ENCODE measurements at places on chromosomes 12 and 14.

DNA sequence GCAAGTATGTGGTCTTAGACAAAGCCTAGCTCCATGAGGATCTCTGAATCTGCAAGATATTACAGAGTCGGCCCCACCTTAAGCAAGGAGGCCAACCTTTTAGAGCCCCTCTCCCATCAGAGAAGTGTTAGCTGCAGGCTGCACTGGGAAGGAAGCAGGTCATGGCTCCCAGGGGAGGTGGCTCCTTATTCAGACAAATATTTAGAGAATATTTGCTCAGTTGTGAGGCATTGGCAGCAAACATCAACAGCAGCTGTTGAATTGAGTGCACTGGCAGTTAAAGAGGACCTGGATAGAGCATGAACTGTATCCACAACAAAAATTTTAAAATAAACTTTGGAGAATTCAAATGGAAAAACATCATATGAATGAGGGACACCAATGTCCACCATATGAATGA is 44.7 kb downstream of the FSCB start:
- DNase-seq = no peak

- DNase-seq = no peak
Measured at GRCh38 chr12:104784592-104784991, 173.5 kb downstream of the SLC41A2 start.

DNA sequence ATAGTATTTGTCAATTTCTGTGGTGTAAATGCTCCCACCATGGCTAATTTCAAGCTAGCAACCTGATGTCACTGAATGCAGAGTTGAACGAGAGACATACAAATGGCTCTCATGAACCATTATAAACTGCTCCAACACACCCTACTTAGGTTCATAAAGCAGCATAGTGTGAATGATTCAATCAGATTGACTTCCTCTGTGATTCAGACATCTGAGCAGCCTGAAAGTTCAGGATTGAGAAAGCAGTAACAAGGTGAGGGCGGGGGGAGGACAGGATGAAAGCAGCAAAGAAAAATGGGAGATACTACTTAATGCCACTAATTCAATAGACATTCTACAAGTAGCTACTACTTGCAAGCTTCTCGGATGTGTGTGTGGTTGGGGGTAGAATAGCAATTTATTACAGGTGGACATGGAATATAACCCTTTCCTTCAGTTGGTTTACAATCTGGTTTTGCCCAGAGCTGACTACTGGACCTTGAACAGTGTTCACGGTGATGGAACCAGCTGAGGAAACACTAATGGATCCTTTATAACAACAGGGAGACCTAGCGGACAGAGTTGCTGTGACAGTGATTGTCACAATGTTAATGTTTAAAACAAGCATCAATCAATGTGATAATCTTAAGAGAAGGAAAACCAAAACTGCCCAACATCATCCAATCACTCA is 52.5 kb upstream of the PELI2 start:
- no peak for DNase-seq

GRCh38 chr12:132620113-132620898 is 1.7 kb downstream of the P2RX2 start:
- no peak for DNase-seq

DNA sequence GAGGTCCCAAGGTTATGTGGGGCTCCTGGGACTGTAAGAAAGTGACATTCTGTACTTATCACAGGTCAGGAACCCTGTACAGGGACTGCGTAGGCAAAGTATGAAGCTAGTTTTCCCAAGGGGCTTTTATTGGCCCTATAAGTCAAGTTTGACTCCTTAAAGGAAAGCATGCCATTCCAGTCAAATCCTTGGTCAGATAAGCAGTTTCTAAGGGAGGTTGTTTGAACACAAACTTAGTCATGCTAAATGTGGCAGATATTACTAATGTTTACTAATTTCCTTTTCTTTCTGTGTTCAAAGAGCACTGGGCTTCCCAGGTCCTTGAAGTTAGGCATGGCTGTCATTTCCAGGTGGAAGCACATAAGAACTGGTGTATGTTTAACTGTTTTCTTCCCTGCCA is 472.4 kb downstream of the ATP23 start:
- DNase-seq = no peak

DNA sequence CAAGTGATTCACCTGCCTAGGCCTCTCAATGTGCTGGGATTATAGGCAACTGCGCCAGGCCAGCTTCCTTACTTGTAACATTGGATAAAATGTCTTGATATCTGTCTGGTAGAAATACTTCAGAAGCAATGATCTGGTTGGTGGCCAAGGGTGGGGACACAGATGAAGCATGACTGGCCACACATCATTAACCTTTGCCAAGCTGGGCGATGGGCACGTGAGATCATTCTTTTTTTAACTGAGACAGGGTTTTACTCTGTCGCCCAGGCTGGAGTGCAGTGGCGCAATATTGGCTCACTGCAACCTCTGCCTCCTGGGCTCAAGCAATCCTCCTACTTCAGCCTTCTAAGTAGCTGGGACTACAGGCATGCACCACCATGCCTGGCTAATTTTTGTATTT is 31.1 kb downstream of the PLEKHH1 start:
- no peak for DNase-seq

GRCh38 chr14:23285530-23286019 is 357 bp downstream of the HOMEZ start:
- no peak for DNase-seq

DNA sequence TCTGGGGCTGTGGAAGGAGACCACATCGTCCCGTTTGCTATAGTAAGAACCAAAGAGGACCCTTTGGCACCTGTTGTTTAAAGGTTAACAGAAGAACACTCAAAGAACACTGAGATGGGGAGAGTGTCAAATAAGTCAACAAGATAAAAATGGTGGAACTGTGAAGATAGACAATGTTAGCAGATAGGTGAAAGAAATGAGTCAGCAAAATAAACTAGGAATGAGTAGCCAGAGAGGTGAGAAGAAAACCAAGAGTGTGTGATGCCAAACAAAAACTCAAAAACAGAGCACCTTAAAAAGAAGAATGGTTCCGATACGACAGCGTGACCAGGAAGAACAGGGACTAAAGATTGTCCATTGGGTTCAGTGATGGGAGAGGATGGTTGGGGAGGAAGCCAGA is 74.7 kb upstream of the PIWIL1 start:
- no peak for DNase-seq

DNA sequence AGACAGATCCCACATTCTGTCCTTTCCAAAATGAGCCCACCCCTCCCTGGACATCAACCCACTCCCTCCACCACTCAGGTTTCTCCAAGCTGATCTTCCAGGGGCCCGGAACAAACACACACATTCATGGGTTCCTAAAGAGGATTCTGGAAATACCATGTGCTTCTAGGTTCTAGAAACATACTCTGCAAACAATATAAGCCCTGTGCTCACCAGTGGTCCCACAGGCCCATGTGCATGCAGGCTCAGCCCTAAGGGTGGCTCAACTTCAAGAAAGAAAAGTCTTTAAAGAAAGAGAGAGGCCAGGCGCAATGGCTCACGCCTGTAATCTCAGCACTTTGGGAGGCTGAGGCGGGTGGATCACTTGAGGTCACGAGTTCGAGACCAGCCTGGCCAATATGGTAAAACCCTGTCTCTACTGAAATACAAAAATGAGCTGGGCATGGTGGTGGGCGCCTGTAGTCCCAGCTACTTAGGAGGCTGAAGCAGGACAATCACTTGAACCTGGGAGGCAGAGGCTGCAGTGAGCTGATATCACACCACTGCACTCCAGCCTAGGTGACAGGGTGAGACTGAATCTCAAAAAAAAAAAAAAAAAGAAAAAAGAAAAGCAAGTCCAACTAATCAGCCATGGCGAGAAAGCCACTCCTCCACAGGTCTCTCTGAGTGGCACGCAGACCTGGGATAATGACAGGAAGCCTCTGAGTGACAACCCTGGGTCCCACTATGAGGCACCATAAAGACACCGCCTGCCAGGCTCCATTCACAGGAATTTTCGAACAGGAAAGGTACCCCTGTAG is 59.5 kb upstream of the PNMA1 start:
- no peak for DNase-seq

DNA sequence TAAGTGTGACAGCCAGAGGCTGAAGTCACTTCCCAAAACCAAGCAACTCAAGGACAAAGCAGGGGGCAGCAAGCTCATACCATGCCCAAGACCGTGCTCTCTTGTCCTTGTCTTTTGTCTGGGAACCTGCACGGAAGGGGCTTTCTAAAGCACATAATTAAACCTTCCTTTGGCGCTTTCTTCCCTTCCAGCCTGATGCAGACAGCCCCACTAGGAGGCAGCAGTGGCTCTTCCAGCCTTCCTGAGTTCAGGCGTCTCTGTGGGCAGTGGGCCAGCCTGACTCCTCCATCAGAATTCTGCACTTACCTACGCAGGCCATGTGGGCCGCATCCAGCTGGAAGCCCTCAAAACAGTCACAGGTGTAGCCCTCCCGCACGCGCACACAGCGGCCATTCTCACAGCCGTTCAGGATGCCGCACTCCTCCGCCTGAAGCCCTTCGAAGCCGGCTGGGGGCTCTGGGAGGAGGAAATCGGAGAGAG is 7.6 kb downstream of the ISCA2 start:
- DNase-seq = no peak

GRCh38 chr12:116213014-116213413 is 64.5 kb downstream of the MED13L start:
- DNase-seq = no peak

GRCh38 chr12:112458330-112458729 is 39.6 kb downstream of the PTPN11 start:
- DNase-seq = no peak

- no peak for DNase-seq
Measured at GRCh38 chr12:100851637-100852036, 57.1 kb downstream of the ANO4 start.

GRCh38 chr14:50312734-50313054 is 570 bp downstream of the DMAC2L start:
- DNase-seq = no peak

DNA sequence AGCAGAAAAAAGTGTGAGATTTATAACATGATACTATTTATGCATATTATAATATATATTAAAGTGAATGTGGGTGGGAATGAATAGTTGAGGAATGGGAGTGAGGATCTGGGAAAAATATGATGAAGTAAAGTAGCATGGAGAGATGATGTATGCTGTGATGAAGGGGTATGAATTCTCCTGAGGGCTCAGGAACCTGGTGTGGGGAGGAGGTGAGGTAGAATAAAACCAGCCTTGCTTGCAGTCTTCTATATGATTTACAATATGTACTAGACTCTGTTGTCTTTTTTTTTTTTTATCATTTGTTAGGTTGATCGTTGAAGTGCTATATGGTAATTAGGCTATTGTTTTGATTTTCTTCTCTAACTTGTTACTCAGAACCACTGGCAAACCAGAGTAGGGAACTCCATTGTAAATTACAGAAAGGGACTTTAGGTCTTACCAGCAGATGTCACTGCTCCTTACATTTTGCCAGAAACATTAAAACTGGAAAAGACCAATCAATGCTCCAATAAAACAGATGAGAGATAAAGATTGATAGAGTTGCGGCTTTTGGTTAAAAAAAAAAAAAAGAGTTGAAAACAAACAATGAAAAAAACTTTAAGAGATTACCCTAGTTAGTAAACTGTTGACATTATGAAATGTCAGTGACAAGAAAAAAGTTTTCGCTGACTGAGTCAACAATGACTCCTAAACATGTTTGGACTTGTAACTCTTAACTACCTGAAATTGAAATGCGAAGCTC is 39.9 kb downstream of the ATL1 start:
- DNase-seq = no peak

- no peak for DNase-seq
Measured at GRCh38 chr14:64119500-64119899, 174.7 kb downstream of the ESR2 start.

GRCh38 chr12:78128211-78128610 is 297.5 kb downstream of the NAV3 start:
- DNase-seq = no peak

DNA sequence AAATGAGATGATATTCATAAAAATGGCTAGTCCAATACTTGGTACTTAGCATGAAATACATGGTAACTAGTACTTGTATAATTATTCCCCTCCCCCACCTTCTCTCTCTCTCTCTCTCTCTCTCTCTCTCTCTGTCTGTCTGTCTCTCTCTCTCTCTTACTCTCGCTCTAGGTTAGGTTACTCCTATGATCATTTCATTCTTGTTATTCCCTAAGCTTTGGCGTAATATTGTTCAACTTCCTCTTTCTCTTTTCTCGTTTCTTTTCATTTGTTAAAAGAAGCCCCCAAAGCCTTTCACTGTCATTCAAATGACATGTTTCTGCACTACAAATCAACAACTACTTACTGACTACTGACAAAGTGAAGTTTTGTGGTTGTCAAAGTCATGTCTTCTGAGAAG is 89.8 kb downstream of the GRIP1 start:
- no peak for DNase-seq

GRCh38 chr12:6772331-6772695 is at the start of gene LAG3:
TSS of gene LAG3 (plus strand) at chr12:6772520. CDS start at chr12:6772853, 333 bp downstream.
- DNase-seq = no peak

- no peak for DNase-seq
Measured at GRCh38 chr12:59890896-59891579, 295.2 kb downstream of the SLC16A7 start.

GRCh38 chr12:132170637-132171292 is 26.5 kb downstream of the NOC4L start:
- DNase-seq = no peak

DNA sequence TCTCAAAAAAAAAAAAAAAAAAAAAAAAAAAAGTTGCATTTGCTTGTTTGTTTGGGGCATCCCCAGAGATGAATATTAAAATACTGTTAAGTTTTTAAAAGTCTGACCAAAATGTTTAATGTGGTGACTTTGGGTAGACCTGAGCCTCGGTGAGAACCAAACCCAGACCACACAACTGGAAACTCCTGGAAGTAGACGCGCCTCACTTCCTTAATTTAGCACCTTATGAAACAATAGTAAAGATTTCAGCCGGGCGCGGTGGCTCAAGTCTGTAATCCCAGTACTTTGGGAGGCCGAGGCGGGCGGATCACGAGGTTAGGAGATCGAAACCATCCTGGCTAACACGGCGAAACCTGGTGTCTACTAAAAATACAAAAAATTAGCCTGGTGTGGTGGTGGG is 9.3 kb downstream of the NFKBIA start:
- no peak for DNase-seq

DNA sequence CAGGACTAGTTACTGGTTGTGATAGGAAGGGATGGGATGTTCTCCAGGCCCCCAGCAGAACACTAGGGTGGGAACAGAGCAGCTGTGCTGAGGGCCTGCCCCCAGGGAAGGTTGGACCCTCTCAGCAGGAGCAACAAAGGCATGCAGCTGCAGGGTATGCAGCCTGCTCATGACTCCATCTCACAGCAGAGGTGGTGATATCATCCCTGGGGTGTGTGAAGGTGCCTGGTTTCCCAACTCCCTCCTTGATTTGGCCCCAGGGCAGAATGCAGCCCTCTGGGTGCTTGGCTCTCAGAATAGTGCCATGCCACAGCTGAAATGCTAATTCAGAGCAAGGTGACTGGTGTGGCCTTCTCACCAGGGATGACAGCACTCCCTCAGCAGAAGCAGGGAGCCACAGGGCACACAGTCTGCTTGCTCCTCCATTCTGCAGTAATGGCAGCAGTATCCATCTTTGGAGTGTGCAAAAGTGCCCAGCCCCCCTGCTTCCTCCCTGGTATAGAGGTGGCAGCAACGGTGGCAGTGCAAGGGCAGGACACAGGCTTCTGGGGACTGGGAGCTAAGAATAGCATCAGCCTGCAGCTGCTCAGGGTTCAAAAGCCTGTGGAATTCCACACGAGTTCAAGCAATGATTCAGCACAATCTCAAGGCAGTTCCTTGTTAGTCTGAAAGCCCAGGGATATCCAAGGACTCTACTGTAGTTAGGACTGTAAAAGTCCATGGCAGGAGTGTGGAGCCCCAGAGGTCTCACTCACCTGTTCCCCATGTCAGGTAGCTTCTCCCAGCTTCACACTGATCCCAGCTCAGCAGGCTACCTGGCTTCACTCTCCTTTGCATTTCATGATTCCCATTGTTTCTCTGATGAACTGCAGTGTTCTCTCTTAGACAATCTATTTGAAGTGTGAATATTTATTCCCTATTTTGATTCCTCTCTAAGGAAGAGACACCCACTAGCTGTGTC is 298.1 kb upstream of the FOXG1 start:
- DNase-seq = no peak

All from GM12891 (cell line).